ENCODE measurements at places on chromosomes 3 and 15. TPM values are rescaled to one million over a fixed set of nuclear protein-coding genes. Genes with fewer than 3 reads are reported as not detected.

Gene ANKUB1
- total RNA-seq: not detected

Gene STAC
- total RNA-seq: 1.4 TPM

Gene PCYT1A
- total RNA-seq: 55.9 TPM

Gene WDR93
- total RNA-seq: 1.0 TPM

Gene GNAT1
- not detected for total RNA-seq

Gene NEO1
- total RNA-seq: 66.3 TPM

Gene CCDC80
- 42.0 TPM for total RNA-seq

Gene EXOG
- 7.5 TPM for total RNA-seq

Gene A4GNT
- total RNA-seq: not detected

Data from breast epithelium (tissue), 4 donors.